ENCODE measurements at places on chromosomes 1 and 21.

- DNase-seq: no peak
Measured at GRCh38 chr1:14627608-14628489, 29.4 kb downstream of the KAZN start.

GRCh38 chr1:206674745-206675175 lies 9.9 kb upstream of the MAPKAPK2 start:
- DNase-seq: no peak

- DNase-seq: no peak
Measured at GRCh38 chr1:54842206-54842915, 41.2 kb upstream of the TTC22 start.

DNA sequence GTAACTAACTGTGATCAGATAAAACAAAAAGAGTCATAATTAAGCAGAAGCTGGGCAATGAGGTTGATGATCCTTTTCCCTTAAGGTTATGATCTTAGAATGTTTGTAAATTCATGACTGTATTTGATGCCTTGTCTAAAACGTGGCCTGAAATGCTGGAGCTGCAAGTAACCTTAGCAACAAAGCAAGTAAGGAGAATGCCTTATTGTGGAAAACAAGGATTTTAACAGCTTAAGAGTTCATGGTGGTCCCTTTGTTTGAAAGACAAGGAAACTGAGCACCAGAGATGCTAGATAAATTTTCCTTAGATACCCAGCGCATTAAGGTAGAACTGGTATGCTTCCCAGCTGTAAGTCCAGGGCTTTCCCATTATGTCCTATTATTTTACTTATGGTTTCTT lies 25.7 kb upstream of the XPR1 start:
- no peak for DNase-seq

GRCh38 chr1:82485591-82486369 lies 685.0 kb downstream of the ADGRL2 start:
- peak; percentile 44 for DNase-seq

DNA sequence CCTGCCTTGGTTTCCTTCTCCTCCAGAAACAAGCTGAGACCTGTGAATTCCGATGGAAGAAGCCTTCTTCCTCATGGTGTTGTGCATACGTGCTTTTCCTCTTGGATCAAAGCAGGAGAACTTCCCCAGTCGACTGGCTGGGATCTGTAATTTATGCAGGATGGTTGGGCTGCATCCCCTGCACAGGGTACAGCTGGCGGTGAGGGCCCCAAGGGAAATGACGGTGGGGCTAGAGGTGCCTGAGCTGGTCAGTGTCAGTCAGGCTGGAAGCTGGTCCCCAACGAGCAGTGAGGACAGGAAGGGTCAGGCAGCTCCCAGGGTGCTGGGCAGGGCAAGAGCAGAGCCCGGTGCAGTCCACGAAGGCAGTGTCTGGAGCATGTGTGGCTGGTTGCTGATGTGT lies 106.7 kb downstream of the CNIH3 start:
- DNase-seq: no peak

DNA sequence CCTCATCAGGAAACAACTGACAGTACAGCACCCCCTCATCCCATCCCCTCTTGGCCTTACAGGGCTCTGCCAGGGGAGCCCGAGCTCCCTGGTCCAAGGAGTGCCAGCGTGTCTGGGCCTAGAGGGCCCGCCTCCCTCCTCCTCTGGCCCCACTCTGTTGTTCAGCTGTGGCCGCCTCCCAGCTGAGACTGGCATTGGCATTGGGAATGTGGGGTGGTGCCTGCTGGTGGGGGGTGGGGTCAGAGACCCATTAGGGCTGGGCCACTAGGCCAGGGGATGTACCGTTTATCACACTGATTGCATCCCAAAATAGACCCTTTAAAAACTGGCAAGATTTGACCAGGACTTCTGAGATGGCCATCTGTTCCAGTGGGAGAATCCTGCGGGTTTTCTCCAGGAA lies 1.4 kb downstream of the LDLRAP1 start:
- DNase-seq: no peak

DNA sequence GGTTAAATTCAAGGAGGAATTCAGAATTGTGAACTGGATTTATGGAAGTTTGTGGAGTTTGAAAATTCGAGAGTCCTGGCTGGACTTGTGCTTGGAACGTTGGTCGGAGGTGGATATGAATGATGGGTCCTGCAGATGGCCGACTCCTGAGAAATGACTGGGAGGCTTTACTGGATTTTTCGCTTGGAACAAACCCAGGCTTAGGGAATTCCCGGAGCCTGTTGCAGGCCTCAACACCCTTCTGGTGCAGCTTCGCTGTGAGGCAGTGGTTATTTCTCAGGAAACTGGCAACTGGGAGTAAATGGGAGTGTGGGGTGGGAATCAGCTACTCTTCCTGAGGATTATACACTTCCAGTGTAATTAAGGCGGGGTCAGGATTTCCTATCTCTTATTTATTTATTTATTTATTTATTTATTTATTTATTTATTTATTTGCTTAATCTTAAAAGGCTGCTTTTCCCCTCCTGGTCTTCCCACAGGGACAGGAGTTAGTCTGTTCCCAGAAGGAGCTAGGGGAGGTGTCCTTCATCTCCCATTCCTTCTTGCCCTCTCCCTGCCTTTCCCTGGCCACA lies 21.1 kb downstream of the MAPKAPK2 start:
- DNase-seq: no peak
